ENCODE measurements at places on chromosomes 4 and X. TPM values are rescaled to one million over a fixed set of nuclear protein-coding genes. Genes with fewer than 3 reads are reported as not detected.

Gene IL2
- total RNA-seq, result not detected

Gene GAGE12E
- total RNA-seq, result not detected

Gene LPAR4
- 0.52 TPM for total RNA-seq

Gene AFP
- total RNA-seq, result not detected

Gene SPANXC
- not detected for total RNA-seq

Gene FHIP1A
- 28.3 TPM for total RNA-seq

Gene SHROOM3
- total RNA-seq, result 13.4 TPM

Gene KIF4A
- total RNA-seq, result 4.1 TPM

Gene YY2
- total RNA-seq, result 0.38 TPM

Gene LGI2
- 2.4 TPM for total RNA-seq

GRCh38 chrX:110852180-110852579 lies 56.6 kb upstream of the CHRDL1 start:
- DNase-seq, result no peak

GRCh38 chrX:133606990-133607389 lies 191.7 kb upstream of the GPC4 start:
- no peak for DNase-seq

GRCh38 chr4:109624536-109624935 lies 64.5 kb downstream of the MCUB start:
- no peak for DNase-seq

- DNase-seq, result no peak
Measured at GRCh38 chr4:181952478-181952877, 290.7 kb upstream of the TENM3 start.

- DNase-seq, result no peak
Measured at GRCh38 chr4:81260443-81261101, 45.5 kb upstream of the PRKG2 start.

- no peak for DNase-seq
Measured at GRCh38 chr4:57614257-57614932, 504.2 kb upstream of the IGFBP7 start.

GRCh38 chr4:148441624-148441985 lies 609 bp downstream of the NR3C2 start:
- no peak for DNase-seq

DNA sequence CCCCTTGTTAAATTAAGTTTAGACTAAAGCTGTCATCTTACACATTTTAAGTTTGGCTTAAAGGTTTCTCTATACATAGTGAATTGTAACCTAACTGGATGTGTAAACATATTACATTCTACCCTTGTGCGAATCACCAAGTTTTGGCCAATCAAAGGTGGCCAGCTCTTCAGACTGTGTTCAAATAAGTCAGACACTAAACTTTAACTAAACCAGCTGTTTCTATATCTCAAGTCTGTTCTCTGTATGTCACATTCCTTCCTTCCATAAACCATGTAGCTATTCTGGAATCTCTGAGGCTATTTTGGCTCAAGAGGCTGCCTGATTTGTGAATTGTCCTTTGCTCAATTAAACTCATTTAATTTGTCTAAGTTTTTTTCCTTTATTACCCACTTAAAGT lies 6.7 kb downstream of the SULT1B1 start:
- no peak for DNase-seq

DNA sequence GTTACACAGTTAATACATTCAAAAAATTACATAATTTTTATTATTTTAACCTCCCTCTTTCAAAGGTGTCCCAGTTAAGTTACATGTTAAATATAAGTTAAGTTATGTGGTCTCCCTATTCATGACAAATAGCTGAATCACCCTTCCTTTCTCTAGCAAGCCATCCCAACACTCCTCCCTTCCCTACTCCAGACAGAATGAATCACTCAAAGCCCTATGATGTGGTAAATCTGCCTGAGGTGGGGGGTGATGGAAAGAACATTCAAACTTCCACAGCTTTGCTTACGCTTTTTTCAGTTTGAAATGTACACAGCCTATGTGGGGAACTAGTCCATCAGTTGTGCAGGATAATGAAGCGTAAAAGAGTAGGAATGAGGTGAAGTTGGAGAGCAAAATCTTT lies 90.2 kb downstream of the CXCL13 start:
- no peak for DNase-seq

- no peak for DNase-seq
Measured at GRCh38 chr4:83931659-83932438, 395.9 kb downstream of the GPAT3 start.

DNA sequence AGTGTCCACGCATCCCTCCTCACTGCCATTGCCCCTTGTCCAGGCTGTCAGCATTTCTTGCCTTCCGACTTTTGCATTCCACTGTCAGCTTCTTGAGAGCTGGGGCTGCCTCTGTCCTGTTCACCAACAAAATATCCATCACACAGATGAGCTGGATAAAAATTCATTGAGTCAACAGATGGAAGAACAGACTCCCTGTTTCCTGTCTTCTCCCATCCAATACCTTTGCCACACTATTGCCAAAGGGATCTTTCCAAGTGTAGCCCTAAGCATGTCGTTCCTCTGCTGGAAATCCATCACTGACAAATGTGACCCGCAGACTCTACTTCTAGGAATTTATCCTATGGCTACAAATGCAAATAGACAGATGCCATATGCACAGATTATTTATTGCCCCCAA lies 78.0 kb upstream of the PJA1 start:
- no peak for DNase-seq

- no peak for DNase-seq
Measured at GRCh38 chrX:18810416-18810815, 103.0 kb downstream of the PPEF1 start.

DNA sequence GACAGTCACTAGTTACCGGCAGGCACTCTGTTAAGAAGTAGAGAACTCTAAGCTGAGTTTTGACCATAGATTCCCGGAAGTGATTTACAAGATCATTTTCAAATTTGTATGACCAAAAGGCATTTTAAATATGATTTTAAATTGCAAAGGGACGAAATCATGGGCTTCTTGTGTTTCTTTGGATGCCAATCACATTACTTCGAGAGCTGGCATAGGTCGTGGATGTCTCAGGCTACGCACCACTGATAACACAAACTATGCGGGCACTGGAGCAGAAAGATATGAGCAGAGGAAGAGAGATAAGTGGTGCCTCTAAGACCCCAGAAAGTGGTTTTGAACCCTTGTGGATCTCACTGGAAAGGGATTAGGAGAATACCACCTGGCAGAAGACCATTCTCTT lies 294.2 kb upstream of the FTHL17 start:
- no peak for DNase-seq

DNA sequence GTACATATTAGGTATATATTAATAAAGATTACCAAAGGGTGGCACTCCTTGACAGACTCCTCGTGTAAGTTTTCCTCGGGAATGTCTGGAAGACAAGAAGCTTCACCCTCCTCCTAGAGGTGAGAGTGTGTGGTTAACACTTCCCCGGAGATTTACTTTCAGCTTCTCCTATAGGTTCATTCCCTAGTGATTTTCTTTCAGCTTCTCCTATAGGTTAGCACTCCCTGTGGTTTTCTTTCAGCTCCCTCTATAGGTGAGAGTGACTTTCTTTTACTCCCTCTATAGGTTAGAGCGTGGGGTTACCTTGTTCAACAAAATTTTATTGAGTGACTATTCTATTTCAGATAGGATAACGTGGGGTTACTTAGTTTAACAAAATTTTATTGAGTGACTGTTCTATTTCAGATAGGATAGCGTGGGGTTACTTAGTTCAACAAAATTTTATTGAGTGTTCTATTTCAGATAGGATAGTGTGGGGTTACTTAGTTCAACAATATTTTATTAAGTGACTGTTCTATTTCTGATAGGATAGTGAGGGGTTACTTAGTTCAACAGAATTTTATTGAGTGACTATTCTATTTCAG lies 106.0 kb upstream of the PLAC1 start:
- DNase-seq, result no peak

DNA sequence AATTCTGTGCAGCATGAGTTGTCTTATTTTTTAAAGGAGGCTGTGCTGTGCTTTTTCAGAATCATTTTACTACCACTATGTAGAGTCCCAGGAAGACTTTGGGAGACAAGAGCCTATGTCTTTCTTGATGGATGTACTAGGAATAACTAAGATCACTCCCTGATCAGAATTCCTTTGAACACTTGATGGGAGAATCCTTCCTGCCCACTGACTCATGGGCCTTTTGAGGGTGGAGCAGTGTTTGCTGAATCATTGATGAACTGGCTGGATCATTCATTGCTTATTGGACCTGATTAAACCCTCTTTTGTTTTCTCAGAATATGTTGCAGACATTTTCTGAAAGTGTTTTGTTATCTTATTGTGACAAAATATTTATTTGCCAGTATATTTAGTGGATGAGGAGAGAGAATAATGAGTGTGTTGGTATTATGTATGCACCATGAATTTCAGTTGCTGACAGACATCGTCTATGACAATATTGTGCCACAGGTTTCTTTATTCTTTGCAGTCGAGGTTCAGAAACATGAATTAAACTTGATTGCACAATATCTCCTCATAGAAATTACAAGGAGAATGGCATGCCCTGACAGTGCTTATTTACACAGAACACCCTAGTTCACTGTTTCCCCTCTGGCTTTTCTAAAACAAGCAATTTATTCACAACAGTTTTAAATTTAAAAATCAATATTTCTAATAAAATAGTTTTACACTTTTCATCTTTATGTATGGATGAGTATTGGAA lies 36.3 kb downstream of the POU4F2 start:
- no peak for DNase-seq

- DNase-seq, result no peak
Measured at GRCh38 chrX:110004731-110005369, 1.9 kb downstream of the TMEM164 start.

GRCh38 chr4:94711635-94712034 lies 46.1 kb upstream of the BMPR1B start:
- no peak for DNase-seq
